Subcutaneous adipose tissue (tissue), 4 donors: ENCODE measurements at places on chromosomes 2 and 18. TPM values are rescaled to one million over a fixed set of nuclear protein-coding genes. Genes with fewer than 3 reads are reported as not detected.

The ASXL3 gene
- total RNA-seq, result 0.44 TPM

The HSBP1L1 gene
- total RNA-seq, result 21.1 TPM

The ELP2 gene
- 74.3 TPM for total RNA-seq

The ACTR1B gene
- total RNA-seq, result 50.5 TPM

The CLASP1 gene
- 122 TPM for total RNA-seq

The TRAF3IP1 gene
- total RNA-seq, result 8.0 TPM

The PROM2 gene
- 1.2 TPM for total RNA-seq

The BCL2 gene
- total RNA-seq, result 55.3 TPM
